Activated naive CD4-positive, alpha-beta T cell treated with anti-CD3 and anti-CD28 coated beads, Interleukin-2, amount 50 U/mL, for 72 hours (primary cell): ENCODE measurements at places on chromosomes 7 and 10. TPM values are rescaled to one million over a fixed set of nuclear protein-coding genes. Genes with fewer than 3 reads are reported as not detected.

GRCh38 chr10:8054244-8054493 lies 319 bp upstream of the GATA3 start:
- no peak for DNase-seq

Gene HOXA2
- total RNA-seq, result not detected

Gene KCNH2
- total RNA-seq, result 0.41 TPM

Gene FANK1
- 1.7 TPM for total RNA-seq

Gene CYP26C1
- total RNA-seq, result 0.12 TPM
